Activated CD4-positive, alpha-beta T cell treated with anti-CD3 and anti-CD28 coated beads for 4 hours (primary cell): ENCODE measurements at places on chromosomes 12 and 14.
A peak's percentile ranks its signal among the peaks of the same experiment; 100 is the strongest.

DNA sequence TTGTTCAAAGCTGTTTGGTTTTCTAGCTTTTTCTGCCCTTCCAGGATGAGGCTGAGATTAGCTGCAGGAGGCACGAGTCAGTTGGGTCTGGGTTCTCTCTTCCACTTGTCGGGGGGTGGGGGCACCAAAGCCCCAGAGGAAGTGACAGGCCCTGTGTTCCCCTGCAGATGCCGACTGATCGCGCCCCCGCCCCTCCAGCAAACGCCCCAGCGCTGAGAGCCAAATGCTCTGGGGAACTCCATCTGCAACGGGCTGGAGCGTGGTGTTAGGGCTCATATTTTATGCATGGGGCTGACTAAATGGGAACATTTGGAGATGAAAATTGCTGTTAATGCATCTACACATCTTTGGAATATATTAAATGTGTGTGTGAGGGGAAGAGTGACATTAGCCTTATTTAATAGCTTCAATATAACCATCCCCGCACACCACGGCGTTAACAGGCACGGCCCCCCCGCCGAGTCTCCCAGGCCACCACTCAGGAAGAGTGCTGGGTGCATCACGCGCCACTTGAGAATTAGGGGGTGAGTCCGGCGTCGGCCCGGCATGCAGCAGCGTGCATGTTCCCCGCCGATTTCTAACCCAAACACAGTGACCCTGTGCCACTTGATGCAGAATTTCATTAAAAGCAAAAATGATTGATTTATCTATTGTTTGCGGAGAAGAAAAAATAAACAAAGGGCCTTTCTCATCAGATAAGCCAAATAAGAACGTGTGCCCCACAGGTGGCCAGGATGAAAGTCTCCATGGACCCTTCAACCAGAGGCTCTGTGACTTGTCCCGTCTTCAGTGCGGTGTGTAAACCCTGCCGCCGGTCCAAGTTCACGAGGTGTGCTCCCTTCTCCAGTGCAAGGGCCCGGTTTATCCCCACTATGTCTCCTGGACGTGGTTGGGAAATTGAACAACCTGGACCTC lies 165.0 kb upstream of the RTL1 start:
- no peak for DNase-seq

DNA sequence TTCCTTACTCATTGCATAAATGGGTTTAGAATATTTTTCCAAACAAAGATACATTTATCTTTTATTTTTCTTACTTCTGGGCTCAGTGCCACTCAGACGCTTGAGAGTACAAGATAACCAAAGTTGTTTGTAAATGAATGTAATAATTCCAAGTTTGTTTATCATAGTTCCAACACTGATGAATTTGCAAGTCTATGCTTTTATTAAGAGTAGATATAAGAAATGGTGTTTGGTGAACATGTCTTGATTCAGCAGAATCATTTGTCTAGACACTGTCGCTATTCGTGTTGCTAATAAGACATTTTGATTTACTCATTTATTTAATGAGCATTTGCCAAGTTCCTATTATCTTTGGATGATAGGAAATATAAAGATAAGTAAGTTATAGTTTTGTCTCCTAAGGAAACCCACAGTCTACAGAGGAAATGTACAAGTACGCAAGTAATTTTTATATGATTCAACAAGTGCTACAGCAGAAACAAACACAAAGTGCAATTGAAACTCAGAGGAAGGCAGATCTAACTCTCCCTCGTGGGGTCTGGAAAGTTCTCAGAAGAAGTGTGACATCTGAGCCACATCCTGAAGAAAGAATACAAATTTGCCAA lies 132.8 kb upstream of the FSCB start:
- no peak for DNase-seq

GRCh38 chr14:88212691-88213090 lies 110.4 kb downstream of the KCNK10 start:
- no peak for DNase-seq

GRCh38 chr14:104708606-104709268 lies 15.3 kb upstream of the ADSS1 start:
- DNase-seq = peak; percentile 63

DNA sequence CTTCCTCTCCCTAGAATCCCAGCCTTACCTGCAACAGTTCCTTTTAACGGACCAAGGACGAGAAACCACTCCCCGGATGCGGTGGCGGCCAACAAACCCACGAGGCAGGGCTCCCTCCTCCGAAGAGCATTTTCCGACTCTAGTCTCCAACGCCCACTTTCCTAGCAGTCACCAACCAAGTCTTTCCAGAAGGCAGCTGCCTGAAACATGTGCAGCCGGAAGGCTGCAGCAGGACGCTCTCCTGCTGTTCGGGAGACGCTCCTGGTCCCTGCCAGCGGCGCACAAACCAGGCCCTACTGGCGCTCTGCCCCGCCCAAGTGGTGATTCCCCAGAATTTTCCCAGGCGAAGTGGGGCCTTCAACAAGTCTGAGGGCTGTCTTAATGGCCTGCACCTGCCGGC lies 21.1 kb upstream of the ADAM20 start:
- DNase-seq = no peak

GRCh38 chr14:61832783-61833182 lies 70.6 kb downstream of the SNAPC1 start:
- DNase-seq = no peak

DNA sequence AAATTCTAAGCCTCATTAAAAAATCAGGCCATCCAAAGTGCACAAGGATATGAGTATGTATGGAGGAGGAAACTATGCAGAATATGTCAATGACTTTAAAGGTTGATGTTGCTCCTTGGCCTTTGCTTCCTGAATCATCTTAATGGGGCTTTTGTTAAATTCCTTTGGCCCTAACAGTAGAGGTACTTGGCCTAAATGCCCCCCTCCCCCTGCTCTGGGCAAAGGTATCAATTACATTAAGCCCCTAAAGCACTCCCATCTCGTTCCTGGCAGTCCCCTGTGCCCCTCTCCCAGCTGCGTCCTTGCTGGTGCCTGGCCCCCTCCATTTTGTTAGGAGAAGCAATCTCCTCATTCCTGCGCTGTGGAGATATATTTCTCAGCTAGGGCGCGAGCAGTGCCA lies 4.8 kb downstream of the COPZ1 start:
- DNase-seq = no peak

GRCh38 chr14:102671410-102671809 lies 79.0 kb downstream of the RCOR1 start:
- no peak for DNase-seq

GRCh38 chr12:93795352-93795751 lies 118.2 kb downstream of the CRADD start:
- DNase-seq = no peak

- no peak for DNase-seq
Measured at GRCh38 chr12:68271346-68271745, 17.9 kb upstream of the IL22 start.

DNA sequence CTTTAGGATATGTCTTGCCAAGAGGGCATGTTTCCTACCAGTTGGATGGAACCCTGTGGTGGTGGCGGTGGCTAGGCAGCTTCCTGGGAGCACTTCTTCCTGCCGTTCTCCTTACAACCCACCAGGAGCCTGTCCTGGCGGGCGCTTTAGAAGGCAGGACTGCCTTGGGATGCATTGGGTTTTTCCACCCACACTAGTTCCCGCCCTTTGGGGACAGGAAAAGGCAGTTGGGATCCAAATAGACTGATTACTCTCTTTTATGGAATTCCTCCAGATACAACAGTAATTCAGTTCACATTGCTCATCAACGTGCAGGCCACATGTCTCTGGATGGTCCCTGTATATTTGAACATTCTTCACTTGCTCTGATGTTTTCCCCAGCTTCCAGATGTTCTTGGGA lies 305.7 kb upstream of the SSTR1 start:
- no peak for DNase-seq

GRCh38 chr12:69331519-69331908 lies 16.7 kb upstream of the LYZ start:
- no peak for DNase-seq

DNA sequence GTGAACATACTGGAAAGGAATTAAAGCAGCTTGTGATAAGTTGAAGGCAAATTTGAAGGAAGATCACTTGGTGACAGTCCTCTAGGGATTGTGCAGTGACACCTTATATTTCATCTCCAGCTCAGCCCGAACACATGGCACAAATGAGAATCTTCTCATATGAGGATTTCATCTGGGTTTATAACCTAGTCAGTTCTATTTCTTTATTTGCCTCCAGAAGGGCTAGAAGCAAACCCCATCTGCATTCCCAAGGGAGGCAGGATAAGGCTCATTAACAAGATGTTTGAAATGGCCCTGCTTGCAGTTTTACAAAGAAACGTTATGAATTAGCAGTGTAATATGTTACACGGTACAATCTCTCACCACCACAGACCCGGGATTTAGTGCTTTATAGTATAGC lies 90.7 kb upstream of the KRR1 start:
- DNase-seq = no peak

- no peak for DNase-seq
Measured at GRCh38 chr14:100487304-100487703, 99.9 kb downstream of the BEGAIN start.

GRCh38 chr14:81303258-81303935 lies 82.6 kb upstream of the GTF2A1 start:
- peak; percentile 3 for DNase-seq

- DNase-seq = no peak
Measured at GRCh38 chr14:88359500-88359899, 26.0 kb upstream of the SPATA7 start.

DNA sequence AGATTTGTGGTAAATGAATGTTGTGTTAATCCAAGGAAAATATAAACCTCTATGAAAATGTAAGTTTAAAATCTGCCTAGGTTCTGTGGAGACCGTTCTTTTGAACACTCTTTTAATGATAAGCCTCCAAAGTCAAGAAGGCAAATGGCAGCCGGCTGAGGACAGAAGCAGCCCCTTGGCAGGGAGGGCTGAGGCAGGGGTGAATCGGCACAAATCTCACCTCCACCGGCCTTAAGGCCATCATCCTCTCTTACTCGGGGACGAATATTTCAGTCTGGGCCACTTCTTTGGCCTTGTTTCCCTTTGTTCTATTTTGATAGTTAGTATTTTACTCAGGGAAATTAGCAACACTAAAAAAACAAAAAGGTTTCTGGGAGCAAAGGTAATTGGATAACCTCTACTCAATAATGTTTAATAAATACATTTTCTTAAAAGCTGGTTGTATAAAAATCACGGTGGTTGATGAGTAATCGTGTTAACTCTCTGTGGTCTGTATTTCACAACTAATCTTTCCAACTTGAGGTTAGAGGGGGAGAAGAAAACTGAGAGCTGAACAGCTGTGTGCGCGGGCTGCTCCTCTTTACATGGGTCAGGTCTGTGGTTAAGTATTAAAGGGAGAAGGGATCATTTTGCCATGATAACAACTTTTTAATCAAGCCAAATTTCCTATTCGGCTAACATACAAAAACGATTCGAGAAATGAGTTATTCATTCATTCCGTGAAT lies 18.6 kb downstream of the LGMN start:
- DNase-seq = no peak

- no peak for DNase-seq
Measured at GRCh38 chr12:1491983-1492697, 102.2 kb downstream of the FBXL14 start.

DNA sequence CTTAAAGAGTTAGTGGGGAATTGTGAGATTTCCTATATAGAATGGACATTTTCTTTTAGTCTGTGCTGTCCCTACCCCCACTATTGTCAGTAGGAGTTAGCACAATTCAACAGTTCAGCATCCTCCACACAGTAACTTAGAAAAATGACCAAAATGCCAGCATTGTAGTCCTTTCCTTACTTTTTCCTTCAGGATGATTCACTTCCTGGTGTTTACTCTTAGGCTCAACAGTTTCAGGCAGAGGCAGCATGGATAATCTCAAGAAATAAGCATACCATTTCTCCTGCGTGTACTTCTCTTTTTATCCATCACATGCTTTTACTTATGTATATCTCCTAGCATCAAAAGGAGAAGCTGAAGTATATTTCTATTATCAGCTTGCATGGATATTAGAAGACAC lies 683.4 kb downstream of the SLC16A7 start:
- DNase-seq = no peak

DNA sequence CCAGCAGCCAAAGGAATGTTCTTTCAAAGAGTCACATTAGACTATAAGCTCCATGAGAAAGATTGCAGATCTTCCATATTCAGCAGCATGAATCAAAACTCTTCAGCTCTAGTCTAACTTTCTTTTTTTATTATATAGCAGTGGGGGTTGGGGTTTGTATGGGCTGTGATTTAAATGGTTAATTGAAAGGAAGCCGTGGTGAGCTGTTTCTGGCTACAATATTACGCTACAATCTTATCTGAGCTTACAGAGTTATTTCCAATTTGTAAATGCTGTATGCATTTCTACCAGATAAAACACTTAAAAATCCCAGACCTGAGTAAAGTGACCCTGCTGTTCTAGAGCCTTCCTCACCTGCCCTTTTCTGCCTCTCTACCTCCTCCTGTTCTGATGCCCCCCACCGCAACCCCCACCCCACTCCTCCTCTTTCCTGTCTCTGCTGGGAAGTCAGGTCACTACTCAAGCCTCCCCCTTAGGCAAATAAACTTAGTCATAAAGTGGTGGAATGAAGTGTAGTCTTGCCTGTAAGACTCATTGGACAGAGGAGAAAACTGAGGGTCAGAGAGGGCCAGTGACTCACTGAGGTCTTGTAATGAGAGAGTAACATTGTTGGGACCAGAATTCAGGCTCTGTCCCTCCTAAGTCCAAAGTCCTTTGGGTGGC lies 1089.5 kb downstream of the BCL11B start:
- peak; percentile 68 for DNase-seq

GRCh38 chr12:52207895-52208294 lies 16.1 kb upstream of the KRT80 start:
- no peak for DNase-seq

GRCh38 chr12:49015196-49015595 lies 3.4 kb downstream of the PRKAG1 start:
- DNase-seq = no peak

DNA sequence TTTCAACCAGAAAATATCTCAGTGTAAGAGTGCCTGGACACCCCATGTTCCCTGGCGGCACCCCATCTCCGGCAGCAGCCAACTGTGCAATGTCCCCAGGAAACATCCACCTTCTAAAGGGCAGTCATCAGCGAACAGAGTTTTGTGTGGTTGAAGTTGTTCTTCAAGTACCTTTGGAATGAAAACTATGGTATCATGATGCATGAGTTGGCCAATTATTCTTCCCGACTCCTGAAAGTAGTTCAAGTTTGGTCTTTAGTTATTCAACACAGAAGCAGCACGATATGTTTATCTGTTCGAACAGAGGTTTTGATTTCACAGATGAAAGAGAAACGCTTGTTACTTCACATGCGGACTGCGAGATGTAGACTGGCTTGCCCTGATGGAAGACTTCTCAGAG lies 21.1 kb upstream of the TTC7B start:
- DNase-seq = no peak
